Kasumi-1 (cell line): ENCODE measurements at places on chromosomes 16 and 17.

DNA sequence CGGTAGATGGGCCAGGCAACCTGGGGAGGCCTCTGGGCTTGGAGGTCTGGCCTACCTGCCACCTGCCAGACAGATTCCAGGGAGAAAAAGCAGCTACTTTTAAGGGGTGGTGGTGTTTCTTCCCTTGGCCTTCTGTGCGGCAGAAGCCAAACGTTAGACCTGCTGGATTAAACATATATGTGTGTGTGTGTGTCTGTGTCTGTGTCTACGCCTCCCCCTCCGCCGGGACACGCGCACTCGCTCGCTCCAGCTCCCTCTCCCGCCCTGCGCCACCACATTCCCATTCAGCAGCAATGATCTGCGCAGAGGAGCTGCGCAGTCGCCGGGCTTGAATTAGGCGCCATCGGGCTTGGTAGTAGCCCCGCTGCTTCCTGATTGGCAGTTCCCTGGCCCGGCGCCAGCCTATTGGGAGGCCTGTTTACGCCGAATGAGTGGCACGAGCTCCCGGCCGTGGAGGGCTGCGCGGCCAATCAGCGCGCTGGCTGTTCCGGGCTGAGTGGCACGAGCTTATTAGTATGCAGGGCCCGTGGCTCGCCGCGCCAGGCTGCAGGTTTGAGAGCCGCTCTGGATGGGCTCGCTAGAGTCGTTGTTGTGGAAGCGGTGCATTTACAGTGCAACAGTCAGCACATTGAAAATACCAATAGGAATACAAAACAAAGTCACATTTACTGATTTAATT, at the start of gene BAHCC1:
Gene BAHCC1 (plus strand): TSS at position 537 of the 679 bp plus-strand sequence. CDS start 4,283 bp downstream, outside the sequence.
- peak; percentile 99 for DNase-seq

GRCh38 chr16:31508706-31509195, 560 bp upstream of the RUSF1 start:
- DNase-seq: no peak

DNA sequence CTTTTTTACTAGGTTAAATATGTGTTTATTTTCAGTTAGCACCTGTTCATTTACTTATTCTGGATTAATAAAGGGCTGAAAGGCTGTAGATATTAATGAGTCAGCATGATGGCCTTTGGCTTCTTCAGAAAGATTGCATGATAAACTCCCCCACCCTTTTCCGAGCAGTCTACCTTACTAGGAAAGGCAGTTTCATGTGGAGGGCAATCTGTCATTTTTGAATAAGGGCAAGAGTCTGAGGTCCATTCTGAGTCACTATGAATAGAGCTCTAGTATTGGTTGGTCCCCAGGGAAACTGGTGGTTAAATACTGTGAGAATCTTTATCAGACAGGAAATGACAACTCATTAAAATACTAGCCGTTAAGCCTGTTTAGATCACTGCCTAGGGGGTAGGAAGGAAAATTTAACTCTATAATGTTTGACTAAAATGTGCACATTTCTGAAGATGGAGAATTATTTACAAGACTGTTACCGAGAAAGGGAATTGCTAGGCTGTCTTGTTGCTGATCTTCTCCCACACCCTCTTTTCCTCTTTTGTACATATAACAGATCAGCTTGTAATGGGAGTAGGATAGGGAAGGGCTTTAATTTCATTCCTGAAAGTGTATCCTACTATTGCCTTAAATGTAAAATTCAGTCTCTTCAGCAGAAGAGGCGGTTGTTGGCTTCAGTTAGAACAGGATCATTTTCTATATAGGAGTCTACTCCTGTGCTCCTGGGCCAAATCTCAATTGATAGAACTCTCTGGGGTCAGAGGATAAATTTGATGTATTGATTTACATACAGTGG, 63.3 kb downstream of the TUBD1 start:
- peak; percentile 98 for DNase-seq

DNA sequence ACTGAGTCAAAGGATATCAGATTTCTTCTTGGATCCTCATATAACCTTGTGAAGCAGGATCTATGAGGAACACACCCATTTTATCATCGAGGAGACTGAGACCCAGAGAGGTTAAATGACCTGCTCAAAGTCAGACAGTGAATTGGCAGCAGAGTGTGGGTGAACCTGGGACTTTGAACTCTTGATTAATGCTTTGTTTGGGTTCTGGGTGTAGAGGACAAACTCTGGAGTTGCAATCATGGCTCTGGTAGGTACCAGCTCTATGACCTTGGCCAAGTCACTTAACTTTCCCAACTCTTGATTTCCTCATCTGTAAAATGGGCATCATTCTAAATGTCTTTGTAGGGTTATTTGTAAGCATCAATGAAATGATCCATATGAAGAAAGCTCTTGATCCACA, 166.4 kb downstream of the HAPSTR1 start:
- no peak for DNase-seq

DNA sequence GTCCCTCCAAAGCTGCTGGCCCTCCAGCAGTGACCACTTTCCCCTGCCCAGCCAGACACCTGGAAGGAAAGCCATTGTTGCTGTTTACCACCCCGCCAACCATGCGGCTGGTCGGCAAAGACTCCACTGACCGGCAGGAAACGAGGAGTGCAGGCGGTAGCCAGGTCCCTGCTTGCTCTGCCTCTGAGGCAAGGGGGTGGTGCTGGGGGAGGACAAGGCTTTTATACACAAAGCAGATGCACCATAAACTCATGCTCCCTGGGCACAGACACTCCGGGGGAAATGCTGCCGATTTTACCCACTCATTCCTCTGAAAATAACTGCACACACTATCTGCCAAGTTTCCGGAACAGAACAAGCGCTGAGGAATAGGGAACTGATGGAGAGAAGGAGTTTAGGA, 62.8 kb upstream of the GRIN2A start:
- DNase-seq: no peak

GRCh38 chr16:84785843-84786581, 33.8 kb upstream of the CRISPLD2 start:
- DNase-seq: no peak

- DNase-seq: no peak
These were observed 158.1 kb downstream of the VPS53 start for GRCh38 chr17:556431-556995.

DNA sequence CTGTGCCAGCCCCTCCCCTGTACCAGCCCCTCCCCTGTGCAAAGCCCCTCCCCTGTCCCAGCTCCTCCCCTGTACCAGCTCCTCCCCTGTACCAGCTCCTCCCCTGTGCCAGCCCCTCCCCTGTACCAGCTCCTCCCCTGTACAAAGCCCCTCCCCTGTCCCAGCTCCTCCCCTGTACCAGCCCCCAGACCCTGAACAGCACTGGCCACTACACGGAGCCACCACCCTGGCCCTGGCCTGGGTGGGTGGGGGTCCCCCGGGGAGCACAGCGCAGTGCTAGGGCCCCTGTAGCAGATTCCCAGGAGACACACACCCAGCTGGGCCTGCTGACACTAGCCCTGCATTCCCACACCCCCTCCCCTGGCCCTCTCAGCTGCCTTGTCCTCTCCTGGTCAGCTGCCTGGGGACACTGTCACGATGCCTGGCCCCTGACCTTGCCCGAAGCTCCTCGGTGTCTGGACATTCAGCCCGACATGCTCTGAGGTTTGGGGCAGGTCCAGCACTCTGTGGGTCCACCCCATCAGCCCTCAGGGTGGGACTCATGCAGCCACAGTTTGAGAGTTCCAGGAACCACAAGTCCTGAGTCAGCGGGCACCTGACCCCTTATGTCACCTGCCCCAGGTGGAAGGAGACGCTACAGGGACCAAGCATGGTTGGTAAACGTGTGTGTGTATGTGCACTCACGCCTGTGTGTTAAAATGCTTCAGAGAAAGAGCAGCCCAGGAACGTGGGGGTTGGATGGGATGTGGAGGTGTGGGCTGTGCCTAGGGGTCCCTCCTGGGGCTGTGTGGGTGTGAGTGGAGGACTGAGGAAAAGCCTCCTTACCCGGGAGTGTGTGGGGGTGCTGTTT, 114.2 kb downstream of the METRNL start:
- peak; percentile 88 for DNase-seq

GRCh38 chr16:73743665-73744496, 552.7 kb upstream of the PSMD7 start:
- DNase-seq: no peak

DNA sequence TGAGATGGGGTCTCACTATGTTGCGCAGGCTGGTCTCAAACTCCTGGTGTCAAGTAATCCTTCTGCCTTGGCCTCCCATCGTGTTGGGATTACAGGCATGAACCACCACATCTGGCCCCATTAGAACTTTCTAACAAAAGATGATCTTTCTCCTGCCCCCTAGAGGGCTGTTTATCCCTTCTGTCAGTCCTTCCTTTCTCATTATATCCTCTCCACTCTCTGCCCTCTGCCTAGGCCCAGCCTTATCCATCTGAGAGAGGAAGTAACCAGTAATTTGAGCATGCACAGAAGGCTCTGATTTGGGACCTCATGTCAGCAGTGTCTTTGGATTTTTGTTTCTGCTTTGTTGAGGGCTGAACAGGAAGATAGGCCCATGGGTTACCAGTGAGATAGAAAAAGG, 4.4 kb upstream of the DHX40 start:
- peak; percentile 98 for DNase-seq

DNA sequence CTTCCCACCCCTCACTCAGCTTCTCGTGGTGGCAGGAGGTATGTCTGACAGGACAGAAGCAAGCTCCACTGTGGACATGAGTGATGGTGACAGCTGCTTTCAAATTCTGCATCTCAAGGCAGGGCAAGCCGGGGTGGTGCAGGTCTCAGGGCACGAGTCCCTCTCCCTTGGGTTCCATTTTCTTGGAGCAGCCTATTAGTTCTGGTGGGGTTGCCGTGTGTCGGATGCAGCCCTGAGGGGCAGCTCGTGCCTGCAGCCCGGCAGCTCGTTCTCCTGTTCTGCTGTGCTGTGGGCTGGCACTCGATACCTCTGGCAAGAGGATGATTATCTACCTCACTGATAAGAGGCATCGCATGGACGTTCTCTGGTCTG, 16.5 kb upstream of the CLEC18C start:
- DNase-seq: no peak

DNA sequence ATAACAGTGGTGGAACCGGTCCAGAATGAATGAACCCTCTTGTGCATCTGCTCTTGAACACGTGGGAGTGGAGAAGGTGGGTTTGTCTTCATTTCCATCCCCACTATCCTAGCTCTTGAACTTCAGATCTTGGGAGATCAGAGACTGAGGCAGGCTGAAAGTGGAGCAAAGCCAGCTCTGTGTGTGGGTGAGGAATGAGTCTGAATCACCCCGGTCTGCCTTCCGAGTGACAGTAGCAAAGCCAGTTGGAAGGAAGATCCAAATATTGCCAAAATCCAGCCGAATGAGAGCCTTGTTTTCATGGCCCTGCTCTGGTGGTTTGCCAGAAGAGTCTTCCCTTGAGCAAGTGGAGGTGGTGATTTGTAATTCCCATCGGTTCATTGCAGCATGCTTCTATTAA, 29.0 kb upstream of the ASIC2 start:
- no peak for DNase-seq

- DNase-seq: peak; percentile 92
These were observed 98.5 kb downstream of the ZNF778 start for GRCh38 chr16:89315791-89316581.
